ENCODE measurements at places on chromosomes 16 and 17.

DNA sequence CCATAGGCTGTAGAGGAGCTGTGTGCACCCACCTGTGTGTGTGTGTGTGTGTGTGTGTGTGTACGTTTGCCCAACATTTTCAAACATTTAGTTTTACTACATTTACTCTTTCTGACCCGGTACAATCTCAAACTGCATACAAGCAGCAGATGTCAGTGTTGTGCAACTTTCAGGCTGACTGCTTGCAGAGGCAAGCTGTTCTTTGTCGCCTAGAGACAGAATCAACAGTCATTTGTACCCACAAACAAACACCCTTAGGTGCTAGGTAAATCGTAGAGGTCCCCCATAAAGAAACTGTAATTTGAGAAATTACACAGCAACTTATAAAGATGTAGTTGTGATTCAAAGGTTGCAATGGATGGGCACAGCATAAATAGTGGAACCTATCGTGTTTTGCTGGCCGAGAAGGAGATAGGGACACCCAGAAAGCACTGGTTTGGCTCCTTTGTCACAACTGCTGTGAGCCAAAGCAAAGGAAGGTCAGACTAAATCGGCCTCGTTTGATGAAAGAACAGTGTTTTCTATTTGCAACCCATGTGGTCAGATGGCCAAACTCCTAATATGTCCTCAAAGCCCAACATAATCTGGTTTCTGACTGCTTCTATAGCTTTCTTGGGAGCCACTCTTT lies 478.4 kb downstream of the TOX3 start:
- DNase-seq = peak; percentile 20

GRCh38 chr17:48074322-48075081 lies 26.3 kb downstream of the NFE2L1 start:
- peak; percentile 82 for DNase-seq

- no peak for DNase-seq
These were observed 11.2 kb upstream of the COG7 start for GRCh38 chr16:23464196-23464595.

- DNase-seq = no peak
These were observed 750 bp upstream of the ALDOC start for GRCh38 chr17:28577466-28577824.

DNA sequence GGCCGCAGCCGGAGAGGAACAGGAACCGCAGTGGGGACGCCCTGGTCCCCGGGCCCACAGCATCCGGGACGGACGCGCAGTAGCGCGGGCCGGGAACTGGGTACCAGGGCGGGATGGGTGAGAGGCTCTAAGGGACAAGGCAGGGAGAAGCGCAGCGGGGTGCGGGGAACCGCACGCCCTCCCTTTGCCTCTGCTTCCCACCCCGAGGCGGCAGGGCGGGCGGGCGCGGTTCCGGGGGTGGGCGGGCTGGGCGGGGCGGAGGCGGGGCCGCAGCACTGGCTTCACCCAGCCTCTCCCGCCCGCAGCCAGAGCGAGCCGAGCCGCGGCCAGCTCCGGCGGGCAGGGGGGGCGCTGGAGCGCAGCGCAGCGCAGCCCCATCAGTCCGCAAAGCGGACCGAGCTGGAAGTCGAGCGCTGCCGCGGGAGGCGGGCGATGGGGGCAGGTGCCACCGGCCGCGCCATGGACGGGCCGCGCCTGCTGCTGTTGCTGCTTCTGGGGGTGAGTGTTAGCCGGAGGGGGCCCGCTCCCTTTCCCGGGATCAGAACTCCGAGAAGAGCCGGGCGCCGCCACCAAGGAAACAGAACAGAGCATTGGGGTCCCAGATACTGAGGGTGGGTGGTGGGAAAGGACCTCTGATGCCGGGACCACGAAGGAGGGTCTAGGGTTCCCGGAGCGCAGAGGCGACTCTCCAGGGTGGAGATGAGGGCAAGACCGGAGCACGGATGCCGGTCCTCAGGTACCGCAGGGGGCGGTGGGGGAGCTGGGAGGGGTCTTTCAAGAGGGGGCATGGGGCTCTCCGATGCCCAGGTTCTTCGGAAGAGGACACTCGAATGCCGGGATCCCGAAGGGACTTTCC lies at the start of gene NGFR:
Gene NGFR (plus strand): TSS at position 308 of the 856 bp plus-strand sequence. CDS start 125 bp downstream, at position 433.
- peak; percentile 69 for DNase-seq

DNA sequence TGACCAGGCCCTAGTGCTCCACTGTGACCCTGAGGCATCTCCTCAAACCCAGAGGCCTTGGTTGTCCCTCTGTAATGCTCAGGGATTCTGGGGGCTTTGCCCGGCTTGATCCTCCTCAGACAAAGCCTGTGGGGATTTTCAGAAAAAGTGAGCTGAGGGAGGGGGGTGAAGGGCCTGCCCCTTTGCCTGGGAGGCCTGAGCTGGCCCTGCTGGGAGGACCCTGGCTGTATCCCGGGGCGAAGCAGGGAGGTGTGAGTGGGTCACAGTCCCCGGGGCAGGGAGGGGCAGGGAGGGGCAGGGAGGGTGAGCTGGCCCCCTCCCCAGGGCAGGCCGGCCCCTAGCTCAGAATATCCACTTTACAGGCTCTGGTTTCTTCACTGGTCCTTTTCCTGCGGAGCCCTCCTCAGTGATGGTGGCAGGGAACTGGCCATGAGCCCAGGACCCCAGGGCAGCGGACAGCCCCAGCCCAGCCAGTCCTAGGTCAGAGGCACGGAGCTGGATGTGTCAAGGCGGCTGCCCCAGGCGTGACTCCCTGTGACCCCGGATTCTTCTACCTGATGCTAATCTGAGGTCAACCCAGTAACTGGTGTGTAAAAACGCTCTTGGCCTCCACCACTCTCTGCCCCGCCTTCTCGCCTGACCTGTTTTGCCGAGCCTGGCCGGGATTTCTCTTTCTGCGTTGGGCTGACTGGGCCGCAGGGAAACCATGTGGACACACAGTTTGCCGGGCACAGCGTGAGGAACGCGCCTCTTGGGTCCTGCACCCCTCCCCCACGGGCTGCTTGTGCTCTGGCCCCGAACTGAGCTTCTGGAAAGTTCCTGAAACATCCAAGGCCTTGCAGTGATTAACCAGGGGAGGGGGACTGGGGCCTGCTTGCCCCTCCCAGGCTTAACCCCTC lies 5.8 kb upstream of the FASN start:
- peak; percentile 28 for DNase-seq

DNA sequence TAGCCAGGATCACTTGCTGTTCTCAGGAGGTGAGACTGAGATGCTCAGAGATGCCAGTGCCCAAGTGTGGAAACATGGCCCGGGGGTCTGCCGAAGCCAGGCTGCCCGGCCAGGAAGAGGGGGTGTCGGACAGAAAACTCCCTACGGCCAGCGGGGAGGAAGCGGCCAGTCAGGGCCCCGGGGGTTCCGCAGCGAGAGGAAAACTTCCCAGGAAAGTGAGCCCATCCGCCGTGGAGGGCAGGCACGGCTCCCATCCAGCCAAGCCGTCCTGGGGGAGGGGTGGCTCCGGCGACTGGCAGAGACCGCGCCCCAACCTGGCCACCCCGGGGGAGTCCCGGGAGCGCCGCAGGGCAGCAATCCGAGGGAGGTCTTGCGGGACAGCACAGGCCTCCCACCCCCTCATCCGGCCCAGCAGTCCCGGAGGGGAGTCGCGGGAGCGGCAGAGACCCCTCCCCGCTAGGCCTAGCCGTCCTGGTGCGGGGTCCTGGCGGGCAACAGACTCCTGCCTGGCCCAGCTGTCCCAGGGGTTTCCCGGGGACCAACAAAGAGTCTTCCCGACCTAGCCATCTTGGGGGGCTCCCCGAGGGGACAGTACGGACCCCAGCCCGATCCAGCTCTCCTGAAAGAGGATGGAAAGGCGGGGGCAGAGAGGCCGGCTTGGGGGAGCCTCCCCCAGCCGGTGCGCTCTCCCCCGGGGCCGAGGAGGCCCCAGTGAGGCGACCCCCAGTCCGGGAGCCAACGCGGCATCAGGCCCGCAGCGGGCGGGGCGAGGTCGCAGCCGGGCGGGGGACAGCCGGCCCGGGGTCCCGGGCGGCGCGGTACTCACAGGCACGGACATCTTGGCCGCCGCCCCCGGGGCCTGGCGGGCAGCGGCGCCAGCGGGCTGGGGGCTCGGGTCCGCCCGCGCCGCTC lies 13.8 kb upstream of the BCAR1 start:
- DNase-seq = peak; percentile 58

GRCh38 chr16:86669937-86670749 lies 91.8 kb downstream of the FOXL1 start:
- no peak for DNase-seq

DNA sequence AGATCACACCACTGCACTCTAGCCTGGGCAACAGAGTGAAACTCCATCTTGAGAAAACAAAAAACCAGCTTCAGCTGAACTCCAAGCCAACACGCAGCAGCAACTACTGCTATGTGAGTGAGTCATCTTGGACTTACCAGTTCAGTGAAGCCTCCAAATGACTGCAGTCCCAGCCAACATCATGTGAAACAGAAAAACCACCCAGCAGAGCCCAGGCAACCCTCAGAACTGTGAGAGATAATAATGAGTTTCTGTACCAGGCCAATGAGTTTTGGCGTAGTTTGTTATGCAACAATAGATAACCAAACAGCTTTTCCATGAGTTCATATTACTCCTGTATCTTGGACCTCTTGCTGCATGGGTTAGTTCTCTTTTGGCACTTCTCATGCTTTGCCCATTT lies 23.3 kb downstream of the PHF12 start:
- DNase-seq = no peak

DNA sequence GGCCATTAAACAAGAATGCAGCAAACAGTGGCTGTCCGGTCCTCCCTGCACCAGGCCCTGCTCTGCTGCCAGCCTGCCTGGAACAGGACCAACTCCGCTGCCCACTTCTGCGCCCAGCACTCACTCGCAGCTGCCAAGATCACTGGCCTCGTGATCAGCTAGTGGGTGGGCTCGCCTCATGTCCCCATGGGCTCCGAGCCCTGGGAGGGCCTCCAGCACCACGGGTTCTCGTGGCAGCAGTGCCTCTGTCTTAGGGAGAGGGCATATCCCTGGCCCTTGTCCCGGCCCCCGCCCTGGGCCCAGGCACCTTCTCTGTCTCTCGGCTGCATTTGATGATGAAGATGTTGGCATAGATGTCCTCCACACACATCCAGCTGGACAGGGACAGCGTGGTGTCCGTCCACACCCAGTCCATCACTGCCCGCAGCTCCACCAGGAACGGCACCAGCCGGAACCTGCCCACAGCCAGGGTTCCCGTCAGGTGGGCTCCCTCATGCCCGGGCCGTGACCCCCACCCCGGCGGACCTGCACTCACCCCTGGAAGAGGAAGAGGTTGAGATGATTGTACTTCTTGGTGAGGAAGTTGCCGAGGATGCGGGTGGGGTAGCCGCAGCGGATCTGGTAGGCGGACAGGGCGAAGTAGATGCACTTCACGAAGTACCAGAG lies 13.1 kb downstream of the CTU2 start:
- DNase-seq = no peak

GRCh38 chr16:23852794-23853562 lies 17.2 kb downstream of the PRKCB start:
- DNase-seq = no peak

- peak; percentile 79 for DNase-seq
These were observed 90.9 kb downstream of the MYH11 start for GRCh38 chr16:15765880-15766279.

GRCh38 chr17:61322325-61323002 lies 77.2 kb upstream of the TBX2 start:
- no peak for DNase-seq

DNA sequence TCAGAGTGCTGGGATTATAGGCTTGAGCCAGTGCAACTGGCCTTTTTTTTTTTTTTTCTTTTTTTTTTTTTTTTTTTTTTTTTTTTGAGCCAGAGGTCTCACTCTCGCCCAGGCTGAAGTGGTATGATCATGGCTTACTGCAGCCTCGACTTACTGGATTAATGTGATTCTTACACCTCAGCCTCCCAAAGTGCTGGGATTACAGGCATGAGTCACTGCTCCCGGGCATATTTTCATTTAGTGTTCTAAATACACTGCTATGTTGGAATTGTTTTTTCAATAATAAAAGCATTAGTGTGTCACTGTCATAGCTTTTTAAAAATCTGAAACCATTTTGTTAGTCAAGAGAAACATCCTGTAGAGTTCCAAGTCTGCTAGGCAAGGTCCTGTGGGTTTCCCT lies 40.3 kb downstream of the NDE1 start:
- DNase-seq = no peak

GRCh38 chr16:86800894-86801293 lies 222.5 kb downstream of the FOXL1 start:
- no peak for DNase-seq

- no peak for DNase-seq
These were observed 89.9 kb downstream of the CYLD start for GRCh38 chr16:50831751-50832150.

- DNase-seq = peak; percentile 9
These were observed 47.0 kb downstream of the SYNRG start for GRCh38 chr17:37562016-37562745.

DNA sequence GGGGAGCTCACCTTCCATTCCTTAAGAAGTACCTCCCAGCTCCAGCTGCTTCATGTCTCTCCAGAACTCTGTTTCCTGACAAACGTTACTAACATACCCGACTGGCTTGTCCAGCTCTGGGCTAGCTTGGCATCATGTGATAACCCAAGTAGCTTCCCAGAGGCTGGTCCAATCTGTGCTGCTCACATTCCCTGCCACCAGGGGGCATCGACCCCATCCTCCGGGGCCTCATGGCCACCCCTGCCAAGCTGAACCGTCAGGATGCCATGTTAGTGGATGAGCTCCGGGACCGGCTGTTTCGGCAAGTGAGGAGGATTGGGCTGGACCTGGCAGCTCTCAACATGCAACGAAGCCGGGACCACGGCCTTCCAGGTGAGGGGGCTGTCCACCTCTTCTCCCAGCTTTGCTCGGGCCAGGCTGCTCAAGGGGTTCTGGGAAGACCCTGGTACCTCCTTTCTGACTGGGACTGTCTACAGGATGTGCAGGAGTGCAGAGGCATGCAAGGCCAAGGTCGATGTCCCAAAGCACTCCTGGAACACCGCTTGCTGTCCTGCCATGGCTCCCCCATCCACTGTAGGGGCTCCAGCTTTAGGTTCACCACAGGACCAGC lies 7.6 kb downstream of the EPX start:
- DNase-seq = peak; percentile 86

DNA sequence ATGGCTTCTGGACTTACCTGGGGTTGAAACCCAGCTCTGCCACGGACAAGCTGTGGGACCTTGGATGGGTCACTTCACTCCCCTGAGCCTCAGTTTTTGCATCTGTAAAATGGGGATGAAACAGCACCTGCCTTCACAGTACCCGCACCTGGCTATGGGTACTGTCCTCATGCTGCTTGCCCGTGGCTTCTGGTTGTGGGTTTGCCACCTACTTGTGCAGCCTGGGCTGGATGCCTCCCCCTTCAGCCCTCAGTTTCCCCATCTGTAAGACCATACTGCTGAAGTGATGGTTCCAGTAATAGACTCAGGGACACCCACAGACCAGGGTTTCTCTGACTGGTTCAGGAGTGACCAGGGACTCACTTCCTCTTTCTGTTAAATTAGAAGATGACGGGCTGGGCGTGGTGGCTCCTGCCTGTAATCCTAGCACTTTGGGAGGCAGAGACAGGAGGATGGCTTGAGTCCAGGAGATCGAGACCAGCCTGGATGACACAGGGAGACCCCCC lies 9.4 kb downstream of the GLIS2 start:
- no peak for DNase-seq
